ENCODE measurements at places on chromosomes 2 and 18. TPM values are rescaled to one million over a fixed set of nuclear protein-coding genes. Genes with fewer than 3 reads are reported as not detected.

The HSPD1 gene
- 761 TPM for total RNA-seq

The IL18R1 gene
- 61.9 TPM for total RNA-seq

The CUL3 gene
- 79.6 TPM for total RNA-seq

GRCh38 chr2:141392517-141393213 is 738.2 kb downstream of the LRP1B start:
- no peak overlapping the region for H3K27ac ChIP-seq
- no peak for DNase-seq
- H3K27me3 ChIP-seq = no peaks in the 10 kb centered on the region

DNA sequence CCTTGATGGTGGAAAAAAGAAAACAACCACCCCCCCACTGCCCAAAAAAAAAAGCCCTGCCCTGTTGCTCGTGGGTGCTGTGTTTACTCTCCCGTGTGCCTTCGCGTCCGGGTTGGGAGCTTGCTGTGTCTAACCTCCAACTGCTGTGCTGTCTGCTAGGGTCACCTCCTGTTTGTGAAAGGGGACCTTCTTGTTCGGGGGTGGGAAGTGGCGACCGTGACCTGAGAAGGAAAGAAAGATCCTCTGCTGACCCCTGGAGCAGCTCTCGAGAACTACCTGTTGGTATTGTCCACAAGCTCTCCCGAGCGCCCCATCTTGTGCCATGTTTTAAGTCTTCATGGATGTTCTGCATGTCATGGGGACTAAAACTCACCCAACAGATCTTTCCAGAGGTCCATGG is 28.0 kb downstream of the MAL start:
- DNase-seq = no peak
- peaks cover 46% of the 10 kb centered on the region for H3K4me1 ChIP-seq
- H3K27me3 ChIP-seq = no peaks in the 10 kb centered on the region
- no peak overlapping the region for H3K4me3 ChIP-seq
- peaks cover 55% of the 10 kb centered on the region for H3K36me3 ChIP-seq

The ERMN gene
- 1.9 TPM for total RNA-seq

DNA sequence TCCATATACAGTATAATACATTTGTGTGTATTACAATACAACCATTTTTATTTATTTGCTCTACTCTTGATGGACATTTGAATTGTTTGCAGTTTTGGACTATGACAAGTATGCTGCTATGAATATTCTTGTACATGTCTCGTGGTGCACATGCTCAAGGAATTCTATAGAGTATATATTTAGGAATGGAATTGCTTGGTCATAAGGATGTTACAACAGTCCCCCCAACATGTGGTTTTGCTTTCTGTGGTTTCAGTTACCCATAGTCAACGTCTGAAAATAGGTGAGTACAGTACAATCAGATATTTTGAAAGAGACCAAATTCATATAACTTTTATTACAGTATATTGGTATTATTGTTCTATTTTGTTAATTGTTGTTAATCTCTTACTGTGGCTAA is 24.1 kb upstream of the PLEKHM3 start:
- no peak for DNase-seq
- no peaks in the 10 kb centered on the region for H3K4me1 ChIP-seq
- no peaks in the 10 kb centered on the region for H3K36me3 ChIP-seq
- H3K4me3 ChIP-seq = no peak overlapping the region
- no peak overlapping the region for H3K27ac ChIP-seq

DNA sequence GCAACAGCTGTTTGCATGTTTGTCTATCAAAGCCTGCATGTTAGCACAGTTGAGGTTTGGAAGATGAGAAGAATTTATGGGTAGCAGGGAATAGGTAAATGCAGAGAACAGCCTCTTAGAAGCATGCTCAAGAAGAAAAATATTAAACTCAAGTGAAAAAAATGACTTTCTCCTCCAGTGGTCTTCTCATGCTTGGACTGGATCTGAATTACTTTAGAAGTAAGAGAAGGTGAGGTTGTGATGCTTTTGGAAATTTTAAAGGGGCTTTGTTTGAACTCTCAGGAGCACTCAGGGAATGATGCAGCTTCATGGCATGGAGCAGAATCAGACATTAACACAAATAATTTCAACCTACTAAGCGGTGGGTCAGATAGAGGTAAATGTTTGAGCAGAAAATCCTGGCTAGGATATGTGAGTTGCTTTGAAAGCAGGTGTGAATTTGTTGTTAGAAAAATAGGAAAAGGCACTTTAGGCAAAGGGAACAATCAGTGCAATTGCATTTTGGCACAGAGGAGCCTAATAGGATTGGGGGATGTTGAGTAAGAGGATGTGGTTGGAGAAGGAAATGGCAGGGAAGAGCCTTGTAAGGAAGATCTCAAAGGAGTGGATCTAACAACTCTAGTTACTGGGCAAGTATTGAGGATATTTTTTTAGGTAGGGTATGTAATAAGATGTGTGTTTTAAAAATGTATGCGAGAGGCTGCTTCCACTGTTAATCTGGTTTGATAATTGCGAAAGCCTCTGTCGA is 76.3 kb downstream of the DDX1 start:
- H3K4me1 ChIP-seq = no peaks in the 10 kb centered on the region
- peaks cover 2% of the 10 kb centered on the region for H3K27me3 ChIP-seq
- H3K27ac ChIP-seq = no peak overlapping the region
- no peaks in the 10 kb centered on the region for H3K36me3 ChIP-seq
- no peak overlapping the region for H3K4me3 ChIP-seq

The FLACC1 gene
- total RNA-seq = 0.84 TPM

GRCh38 chr2:128573531-128573930 is 254.9 kb upstream of the HS6ST1 start:
- H3K4me1 ChIP-seq = no peaks in the 10 kb centered on the region
- H3K36me3 ChIP-seq = no peaks in the 10 kb centered on the region

DNA sequence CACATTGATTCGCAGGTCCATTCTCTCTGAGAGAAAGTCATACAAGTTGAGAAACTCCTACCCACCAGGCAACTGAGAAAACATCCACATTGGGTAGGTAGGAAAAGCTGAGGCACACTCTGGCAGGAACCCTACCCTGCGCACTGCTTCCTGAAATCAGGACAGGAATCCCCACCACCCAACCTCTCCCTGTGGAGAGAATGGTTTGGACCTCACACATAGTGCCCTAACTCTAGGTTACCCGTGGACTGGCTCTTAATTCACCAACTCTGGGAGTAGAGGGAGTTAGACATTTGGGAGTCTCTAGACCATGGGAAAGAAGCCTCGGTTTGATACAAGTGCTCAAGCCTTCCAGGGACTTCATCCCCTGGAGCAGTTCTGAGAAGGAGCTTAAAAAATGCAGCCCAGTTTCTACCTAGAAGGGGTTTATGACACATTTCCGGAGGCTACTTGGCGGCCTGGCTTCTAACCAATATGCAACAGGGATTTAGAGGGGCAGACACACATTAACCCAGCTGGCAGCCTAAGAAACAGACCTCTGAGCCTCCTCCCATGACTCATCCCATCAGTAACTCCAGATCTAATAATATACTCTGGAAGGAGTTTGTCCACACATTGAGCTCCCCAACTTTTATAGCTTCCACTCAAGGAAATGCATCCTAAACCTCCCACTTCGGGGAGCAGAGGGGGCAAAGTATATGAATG is 136.7 kb downstream of the EML6 start:
- no peaks in the 10 kb centered on the region for H3K4me1 ChIP-seq
- H3K27ac ChIP-seq = no peak overlapping the region
- peaks cover 3% of the 10 kb centered on the region for H3K27me3 ChIP-seq
- no peak for DNase-seq

The SERPINB12 gene
- total RNA-seq = not detected
